Progenitor cell of endocrine pancreas (in vitro differentiated cells): ENCODE measurements at places on chromosomes 12 and 14. TPM values are rescaled to one million over a fixed set of nuclear protein-coding genes. Genes with fewer than 3 reads are reported as not detected.

DNA sequence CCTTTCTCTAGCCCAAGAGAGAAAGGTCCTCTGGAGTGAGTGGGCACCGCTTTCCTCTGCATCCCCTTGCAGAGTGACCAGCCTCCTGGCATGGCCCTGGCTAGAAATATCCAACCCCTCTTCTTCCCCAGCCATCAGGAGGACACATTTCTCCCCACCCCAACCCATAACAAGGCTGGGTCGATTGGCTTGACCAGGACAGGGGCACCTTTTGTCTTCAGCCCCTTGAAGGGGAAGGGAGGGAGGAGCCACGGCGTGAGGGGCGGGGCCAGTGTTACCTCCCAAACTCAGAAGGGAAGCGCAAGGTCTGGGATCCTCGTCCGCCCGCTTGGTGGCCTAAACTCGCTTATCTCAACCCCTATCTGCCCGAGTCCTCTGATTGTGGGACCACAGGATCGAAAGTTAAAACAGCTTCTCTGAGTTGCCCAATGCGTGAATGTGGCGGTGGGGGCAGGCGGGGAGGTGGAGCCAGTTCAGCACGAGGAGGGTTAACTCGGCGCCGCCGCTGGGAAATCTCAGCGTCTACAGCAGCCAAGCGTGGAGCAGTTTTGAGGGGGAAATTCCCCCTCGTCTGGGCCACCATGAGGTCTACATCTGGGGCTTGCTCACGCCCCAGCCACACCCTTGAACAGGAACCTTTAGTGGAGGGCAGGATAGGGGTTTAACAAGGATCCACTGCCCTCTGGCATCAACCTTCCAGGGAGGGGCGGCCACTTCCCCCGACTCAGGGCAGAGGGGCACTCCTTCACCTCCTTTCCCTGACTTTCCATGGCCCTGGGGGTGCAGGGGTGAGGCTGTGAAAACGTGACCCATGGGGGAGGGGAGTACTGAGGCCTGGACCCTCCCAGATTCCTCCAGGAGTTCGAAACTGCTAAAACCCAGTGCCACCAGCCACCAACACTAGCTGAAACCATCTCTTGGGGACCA is 795 bp downstream of the STAT6 start:
- peak; percentile 42 for DNase-seq
- peaks cover 4% of the 10 kb centered on the region for H3K36me3 ChIP-seq
- peaks cover 28% of the 10 kb centered on the region for H3K4me1 ChIP-seq
- no peaks in the 10 kb centered on the region for H3K27me3 ChIP-seq

GRCh38 chr14:89955022-89955744 is 544 bp upstream of the TDP1 start:
- H3K27me3 ChIP-seq: no peaks in the 10 kb centered on the region
- peaks cover 23% of the 10 kb centered on the region for H3K4me1 ChIP-seq
- no peak for DNase-seq
- H3K36me3 ChIP-seq: peaks cover 10% of the 10 kb centered on the region
- H3K4me3 ChIP-seq: peak overlapping the region; percentile 99

DNA sequence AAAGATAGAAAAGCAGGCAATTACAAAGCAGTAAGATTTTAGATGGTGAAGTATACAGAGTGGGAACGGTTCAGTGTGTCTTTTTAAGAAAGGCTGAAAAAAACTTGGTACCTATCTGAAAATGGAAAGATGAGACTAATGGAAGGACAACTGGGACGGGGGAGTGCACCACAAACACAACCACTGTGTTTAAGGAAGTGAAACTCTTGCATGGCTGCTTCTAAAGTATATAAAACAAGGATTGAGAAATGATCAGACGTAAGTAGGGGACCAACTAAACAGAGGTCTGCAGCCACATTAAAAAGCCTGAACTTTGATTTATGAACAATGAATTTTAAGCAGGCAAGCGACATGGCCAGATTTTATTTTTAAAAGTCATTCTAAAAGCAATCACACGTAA is 328.6 kb downstream of the MDGA2 start:
- no peak for DNase-seq
- H3K36me3 ChIP-seq: no peaks in the 10 kb centered on the region

GRCh38 chr12:108367436-108367835 is 28.3 kb upstream of the CMKLR1 start:
- no peak overlapping the region for H3K4me3 ChIP-seq
- H3K36me3 ChIP-seq: no peaks in the 10 kb centered on the region
- DNase-seq: no peak
- no peaks in the 10 kb centered on the region for H3K4me1 ChIP-seq
- peaks cover 7% of the 10 kb centered on the region for H3K27me3 ChIP-seq

DNA sequence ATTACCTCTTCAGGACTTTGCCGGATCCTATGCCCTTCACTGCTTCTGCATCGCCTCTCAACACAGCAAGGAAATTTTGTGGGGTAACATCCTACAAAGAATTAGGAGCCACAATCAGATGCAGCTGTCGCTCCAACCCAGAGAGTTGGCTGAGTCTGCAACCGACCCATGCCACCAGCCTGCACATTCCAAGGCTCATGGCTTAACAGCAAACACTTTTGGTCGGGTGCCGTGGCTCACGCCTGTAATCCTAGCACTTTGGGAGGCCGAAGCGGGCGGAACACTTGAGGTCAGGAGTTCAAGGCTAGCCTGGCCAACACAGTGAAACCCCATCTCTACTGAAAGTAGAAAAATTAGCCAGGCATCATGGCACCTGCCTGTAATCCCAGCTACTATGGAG is 32.3 kb downstream of the LGMN start:
- H3K27ac ChIP-seq: no peak overlapping the region
- peaks cover 10% of the 10 kb centered on the region for H3K36me3 ChIP-seq
- no peak for DNase-seq
- no peaks in the 10 kb centered on the region for H3K27me3 ChIP-seq
- no peak overlapping the region for H3K4me3 ChIP-seq
- peaks cover 11% of the 10 kb centered on the region for H3K4me1 ChIP-seq

Gene OTX2
- 0.27 TPM in 1 of 2 replicates, not detected in the other for total RNA-seq

DNA sequence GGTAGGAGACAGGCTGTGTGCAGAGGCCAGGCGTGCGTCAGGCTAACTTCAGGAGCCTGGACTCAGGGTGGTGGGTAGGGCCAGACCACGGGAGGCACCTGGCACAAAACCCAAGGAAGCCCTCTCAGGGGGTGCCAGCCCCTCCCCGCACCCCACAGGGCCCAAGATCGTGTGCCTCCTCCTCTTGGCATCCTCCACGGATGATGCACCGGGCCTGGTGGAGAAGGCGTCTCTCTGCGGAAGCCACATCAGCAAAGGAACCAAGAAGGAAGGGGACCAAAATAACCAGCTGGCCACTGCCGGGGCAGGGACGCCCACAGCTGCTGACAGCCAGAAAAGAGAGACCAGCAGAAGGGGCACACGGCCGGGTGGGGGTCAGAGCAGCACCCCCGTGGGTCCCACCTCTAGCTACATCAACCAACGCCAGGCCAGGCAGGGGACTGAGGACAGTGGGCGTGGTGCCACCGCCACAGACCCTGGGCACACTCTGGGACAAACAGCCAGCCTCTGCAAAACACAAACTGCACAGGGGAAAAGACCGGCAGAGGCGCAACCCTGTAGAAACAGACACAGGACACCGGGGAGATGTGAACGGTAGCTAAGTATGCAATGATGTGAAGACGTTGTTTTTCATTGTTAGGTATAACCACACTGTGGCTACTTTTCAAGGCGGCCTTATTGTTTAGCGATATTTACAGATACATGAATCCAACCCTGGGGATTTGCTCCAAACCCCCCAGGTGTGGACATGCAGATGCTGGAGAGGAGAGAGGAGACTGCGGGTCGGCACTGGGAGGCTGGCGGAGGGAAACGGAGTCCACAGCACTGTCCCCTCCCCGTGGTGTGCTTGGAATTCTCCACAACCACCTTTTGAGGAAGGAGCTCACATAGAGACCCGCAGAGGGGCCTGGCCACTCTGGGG is 26.1 kb upstream of the C14orf180 start:
- no peaks in the 10 kb centered on the region for H3K4me1 ChIP-seq
- H3K36me3 ChIP-seq: no peaks in the 10 kb centered on the region
- peaks cover 23% of the 10 kb centered on the region for H3K27me3 ChIP-seq
- no peak for DNase-seq
- no peak overlapping the region for H3K27ac ChIP-seq

Gene TSPAN19
- total RNA-seq: not detected in 2 replicates

Gene RBMS2
- 54.1 and 65.9 TPM in 2 replicates for total RNA-seq

DNA sequence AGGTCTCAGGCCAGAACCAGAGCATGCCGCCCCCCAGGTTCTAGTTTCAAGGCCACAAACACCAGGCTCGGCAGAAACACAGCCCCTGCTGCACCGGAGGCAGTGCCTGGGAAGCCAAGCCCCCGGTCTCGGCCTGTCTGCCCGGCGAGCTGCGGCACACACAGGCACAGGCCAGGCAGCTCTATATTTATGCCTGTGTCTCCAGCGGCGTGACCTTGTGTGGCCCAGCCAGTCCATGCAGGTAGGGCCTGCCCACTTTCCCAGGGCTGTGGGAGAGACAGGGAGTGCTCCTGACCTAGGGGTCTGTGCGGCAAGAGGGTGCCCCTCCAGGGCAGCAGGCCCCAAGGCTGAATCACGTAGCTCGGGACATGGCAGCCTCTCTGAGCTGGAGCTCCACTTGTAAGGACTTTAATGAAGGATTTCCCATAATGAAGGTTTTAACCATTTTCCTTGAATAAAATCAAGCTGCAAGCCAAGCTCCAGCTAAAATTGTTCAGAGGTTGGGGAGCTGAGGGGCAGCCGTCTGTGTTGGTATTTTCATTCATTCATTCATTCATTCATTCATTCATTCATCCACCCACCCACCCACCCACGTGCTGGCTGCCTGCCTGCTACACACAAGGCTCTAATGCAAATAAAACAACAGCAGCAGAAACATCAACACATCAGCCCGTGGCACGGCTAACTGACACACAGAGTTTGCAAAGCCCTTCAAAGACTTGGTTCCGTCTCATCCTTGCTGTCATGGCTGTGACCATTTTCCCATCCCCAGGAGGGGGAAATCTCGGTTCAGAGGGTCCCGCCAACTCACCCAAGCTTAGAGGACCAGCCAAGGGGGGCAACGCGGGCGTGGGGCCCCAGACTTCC is 92.0 kb downstream of the RFLNA start:
- H3K4me3 ChIP-seq: no peak overlapping the region
- H3K4me1 ChIP-seq: peaks cover 8% of the 10 kb centered on the region
- no peaks in the 10 kb centered on the region for H3K27me3 ChIP-seq
- no peak overlapping the region for H3K27ac ChIP-seq
- H3K36me3 ChIP-seq: peaks cover 7% of the 10 kb centered on the region

DNA sequence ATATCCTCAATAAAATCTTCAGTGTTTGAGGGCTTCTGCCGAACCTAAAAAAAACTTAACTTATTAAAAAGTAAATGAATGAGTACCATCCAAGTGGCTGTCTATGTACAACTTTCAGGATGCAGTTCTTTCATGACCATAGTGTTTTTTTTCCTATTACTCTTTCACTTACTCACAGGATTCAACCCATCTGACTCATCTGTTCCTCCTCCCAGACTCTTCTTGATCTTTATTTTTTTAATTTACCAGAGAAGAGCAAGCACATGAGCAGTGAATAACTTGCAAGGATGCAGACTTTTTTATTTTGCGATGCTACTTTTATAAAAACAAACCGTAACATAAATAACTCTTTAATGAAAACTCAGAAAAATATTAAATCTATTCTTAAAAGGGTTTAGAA is 24.5 kb downstream of the RECQL start:
- H3K27ac ChIP-seq: no peak overlapping the region
- H3K4me1 ChIP-seq: peaks cover 1% of the 10 kb centered on the region
- DNase-seq: no peak
- H3K36me3 ChIP-seq: peaks cover 14% of the 10 kb centered on the region
- no peaks in the 10 kb centered on the region for H3K27me3 ChIP-seq

- no peak for DNase-seq
- no peak overlapping the region for H3K27ac ChIP-seq
- peaks cover 6% of the 10 kb centered on the region for H3K36me3 ChIP-seq
- H3K4me3 ChIP-seq: no peak overlapping the region
- H3K27me3 ChIP-seq: peaks cover 3% of the 10 kb centered on the region
- no peaks in the 10 kb centered on the region for H3K4me1 ChIP-seq
Observed at GRCh38 chr14:105097794-105098127, 32.5 kb upstream of the GPR132 start.

Gene RNASE9
- total RNA-seq: not detected in 2 replicates

GRCh38 chr12:103399986-103400385 is 95.8 kb downstream of the C12orf42 start:
- no peak overlapping the region for H3K27ac ChIP-seq
- H3K36me3 ChIP-seq: peaks cover 2% of the 10 kb centered on the region
- H3K4me1 ChIP-seq: no peaks in the 10 kb centered on the region
- no peak for DNase-seq

GRCh38 chr12:10741845-10742244 is 18.7 kb upstream of the YBX3 start:
- H3K27ac ChIP-seq: no peak overlapping the region
- no peak for DNase-seq
- H3K4me1 ChIP-seq: peaks cover 8% of the 10 kb centered on the region
- H3K4me3 ChIP-seq: no peak overlapping the region

- no peak for DNase-seq
- no peaks in the 10 kb centered on the region for H3K36me3 ChIP-seq
- H3K27ac ChIP-seq: no peak overlapping the region
- H3K27me3 ChIP-seq: no peaks in the 10 kb centered on the region
- no peaks in the 10 kb centered on the region for H3K4me1 ChIP-seq
Observed at GRCh38 chr14:87260460-87260859, 732.5 kb downstream of the GALC start.

Gene EMC9
- total RNA-seq: 22.8 and 22.9 TPM in 2 replicates

- DNase-seq: no peak
- no peaks in the 10 kb centered on the region for H3K27me3 ChIP-seq
- H3K36me3 ChIP-seq: peaks cover 9% of the 10 kb centered on the region
- no peaks in the 10 kb centered on the region for H3K4me1 ChIP-seq
Observed at GRCh38 chr12:124953689-124954405, 35.1 kb downstream of the DHX37 start.

DNA sequence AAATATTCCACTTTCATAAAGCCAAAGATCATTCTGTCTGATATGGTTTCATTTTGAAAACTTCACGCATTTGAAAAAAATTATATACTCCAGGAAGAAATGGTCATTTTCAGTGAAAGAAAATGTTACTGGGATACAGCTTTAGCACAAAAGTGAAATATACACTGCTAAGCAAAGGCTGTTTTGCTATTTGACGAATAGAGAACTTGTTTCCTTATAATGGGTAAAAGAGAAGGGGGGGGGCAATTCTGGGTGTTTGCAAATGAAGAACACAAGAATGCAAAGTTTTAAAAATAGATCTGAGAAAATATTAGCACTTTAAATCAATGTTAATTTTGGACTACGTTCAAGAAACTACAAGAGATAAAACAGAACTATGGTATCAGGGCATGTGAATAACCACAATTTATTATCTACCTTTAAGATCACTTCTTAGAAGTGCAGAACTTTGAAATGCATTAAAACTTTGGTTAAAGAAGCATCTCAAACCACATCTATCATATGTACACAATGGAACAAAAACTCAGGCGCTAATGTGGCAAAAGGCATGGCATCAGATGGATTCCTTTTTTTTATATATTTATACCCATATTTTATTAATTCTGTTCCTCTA is 51.1 kb downstream of the EFCAB11 start:
- no peak for DNase-seq
- no peak overlapping the region for H3K27ac ChIP-seq
- H3K36me3 ChIP-seq: no peaks in the 10 kb centered on the region
- H3K4me1 ChIP-seq: no peaks in the 10 kb centered on the region
